Stimulated activated naive CD4-positive, alpha-beta T cell (primary cell): ENCODE measurements at places on chromosomes 3 and 15.

GRCh38 chr3:188349933-188350332 is 196.0 kb downstream of the LPP start:
- no peak for DNase-seq

DNA sequence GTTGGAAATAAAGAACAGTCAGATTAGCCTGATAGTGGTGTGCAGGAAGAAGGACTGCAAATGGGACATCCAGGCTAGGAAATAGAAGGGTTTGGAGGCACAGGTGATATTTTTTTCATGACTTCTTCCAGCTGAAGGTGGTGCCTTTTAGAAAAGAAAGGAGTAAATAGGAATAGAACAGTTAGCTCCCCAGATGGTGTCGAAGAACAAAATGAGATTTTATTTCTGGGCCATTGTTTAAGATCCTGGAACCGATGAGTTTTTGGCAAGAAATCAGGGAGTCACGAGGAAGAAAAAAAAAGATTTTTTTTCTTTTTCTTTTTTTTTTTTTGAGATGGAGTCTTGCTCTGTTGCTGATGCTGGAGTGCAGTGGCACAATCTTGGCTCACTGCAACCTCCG is 9.8 kb upstream of the NCK1 start:
- no peak for DNase-seq

DNA sequence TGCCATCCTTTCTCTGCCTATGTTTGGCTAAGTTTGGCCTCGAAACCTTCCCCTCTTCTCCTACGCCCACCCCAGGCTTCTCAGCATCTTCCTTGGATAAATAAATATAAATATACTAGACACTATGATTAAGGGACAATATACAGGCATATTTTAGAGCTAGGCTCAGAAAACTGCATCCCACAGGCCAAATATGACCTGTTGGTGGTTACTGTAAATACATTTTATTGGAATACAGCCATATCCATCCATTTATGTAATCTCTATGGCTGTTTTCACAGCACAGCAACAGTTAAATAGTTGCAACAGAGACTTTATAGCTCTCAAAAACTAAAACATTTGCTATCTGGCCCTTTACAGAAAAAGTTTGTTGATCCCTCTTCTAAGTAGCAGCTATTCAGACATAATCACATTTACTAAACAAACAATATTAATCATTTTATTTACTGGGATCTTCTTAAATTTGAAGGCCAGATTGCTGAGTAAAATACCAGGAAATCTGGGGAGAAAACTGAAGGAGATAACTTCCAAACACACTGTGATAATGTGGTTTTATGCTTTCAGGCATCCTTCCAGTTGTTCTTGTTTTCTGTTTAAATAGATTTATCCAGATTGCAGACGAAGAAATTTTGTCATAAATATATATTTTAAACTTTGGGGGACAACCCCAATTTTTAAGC is 269.7 kb upstream of the THRB start:
- no peak for DNase-seq

DNA sequence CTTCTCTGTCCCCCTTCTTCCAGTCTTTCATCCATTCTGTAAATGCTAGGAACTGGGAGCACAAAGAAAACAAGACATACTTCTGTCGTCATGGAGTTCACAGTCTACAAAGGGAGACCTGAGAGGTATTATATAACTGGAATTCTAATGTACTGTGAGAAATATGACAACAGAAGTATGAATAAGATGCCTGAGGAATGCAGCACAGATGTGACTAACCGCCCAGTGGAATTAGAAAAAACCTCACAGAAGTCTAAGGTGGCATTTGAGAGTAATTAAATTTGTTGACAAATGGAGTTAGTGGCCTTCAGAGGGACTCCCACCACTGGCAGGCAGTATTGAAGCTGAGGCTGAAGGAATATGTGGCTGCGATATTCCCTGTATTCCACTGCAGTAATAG is 168.5 kb upstream of the FAM3D start:
- no peak for DNase-seq

- peak; percentile 23 for DNase-seq
These were observed 10.0 kb downstream of the EIF2B5 start for GRCh38 chr3:184145111-184145524.

GRCh38 chr3:81689617-81690016 is 71.8 kb downstream of the GBE1 start:
- DNase-seq = no peak

DNA sequence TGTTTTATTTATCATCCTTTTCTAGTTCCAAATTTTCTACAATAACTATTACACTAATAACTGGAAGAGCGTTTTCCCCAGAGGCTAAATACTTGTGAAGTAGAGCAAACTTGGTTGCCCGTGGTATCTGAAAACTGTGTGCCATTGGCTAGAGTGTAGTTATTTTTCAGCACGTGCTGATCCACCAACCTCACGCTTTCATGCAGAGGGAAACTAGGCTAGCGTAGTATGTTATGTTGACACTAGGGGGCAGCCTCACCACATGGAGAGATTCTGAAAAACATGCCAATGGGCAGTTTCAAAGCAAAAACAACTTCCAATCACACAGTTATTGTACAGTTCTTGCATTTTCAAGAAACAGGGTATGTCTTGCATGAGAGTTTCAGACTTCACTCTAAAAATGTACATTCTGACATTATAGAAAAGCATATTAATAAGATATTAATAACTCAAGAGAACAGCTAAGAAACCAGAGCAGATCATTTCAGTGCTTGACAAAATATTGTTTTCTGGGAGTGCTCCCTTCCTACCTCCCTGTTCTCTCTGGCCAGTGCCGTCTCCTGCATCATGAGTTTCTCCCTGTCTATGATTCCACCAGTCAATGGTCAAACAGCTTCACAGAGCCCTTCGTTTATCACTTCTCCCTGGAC is 39.7 kb downstream of the SPATA12 start:
- peak; percentile 37 for DNase-seq

DNA sequence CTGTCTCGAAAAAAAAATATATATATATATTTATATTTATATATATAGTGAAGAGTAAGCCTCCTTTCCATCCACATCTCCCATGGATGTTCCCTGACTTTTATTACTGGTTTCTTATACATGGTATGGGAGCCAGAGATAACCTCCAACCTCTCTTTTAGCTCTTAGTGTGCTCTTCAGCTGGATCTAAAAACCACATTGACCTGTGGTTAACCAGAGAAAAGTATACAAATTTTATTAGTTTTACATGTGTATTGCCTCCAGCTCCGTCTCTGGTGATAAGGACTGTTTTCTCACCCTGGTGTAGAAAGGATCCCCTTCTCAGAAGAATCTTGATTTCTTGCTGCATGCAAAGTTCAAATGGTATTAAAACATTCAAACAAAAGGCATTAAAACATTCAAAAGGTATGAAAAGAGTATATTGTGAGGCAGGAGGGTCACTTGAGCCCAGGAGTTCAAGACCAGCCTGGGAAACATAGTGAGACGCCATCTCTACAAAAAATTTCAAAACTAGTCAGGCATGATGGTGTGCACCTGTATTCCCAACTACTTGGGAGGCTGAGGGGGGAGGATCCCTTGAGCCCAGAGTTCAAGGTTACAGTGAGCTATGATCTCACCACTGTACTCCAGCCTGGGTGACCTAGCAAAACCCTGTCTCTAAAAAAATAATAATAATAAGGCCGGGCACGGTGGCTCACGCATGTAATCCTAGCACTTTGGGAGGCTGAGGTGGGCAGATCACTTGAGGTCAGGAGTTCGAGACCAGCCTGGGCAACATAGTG is 13.5 kb upstream of the TTBK2 start:
- no peak for DNase-seq
